ENCODE measurements at places on chromosomes 11 and 22.
A peak's percentile ranks its signal among the peaks of the same experiment; 100 is the strongest.

GRCh38 chr11:73249304-73249703, 22.8 kb upstream of the P2RY6 start:
- no peak for DNase-seq

DNA sequence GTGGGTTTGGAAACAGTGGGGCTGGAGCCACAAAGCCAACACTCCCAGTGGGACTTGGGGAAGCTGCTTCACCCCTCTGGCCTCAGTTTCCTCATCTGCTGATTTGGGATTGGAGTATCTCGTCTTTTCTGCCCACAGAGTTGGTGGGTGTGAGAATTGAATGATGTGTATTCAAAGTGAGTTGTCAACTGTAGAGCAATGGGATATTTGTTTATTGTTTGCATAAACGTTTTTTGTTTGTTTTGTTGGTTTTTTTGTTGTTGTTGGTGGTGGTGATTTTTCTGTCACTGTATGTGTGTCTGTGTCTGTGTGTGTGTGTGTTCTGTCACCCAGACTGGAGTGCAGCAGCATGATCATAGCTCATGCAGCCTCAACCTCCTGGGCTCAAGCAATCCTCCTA, 542.0 kb downstream of the MIAT start:
- no peak for DNase-seq

GRCh38 chr11:44556735-44557409, 8.6 kb upstream of the CD82 start:
- peak; percentile 73 for DNase-seq

GRCh38 chr22:49317369-49317768, 510.3 kb downstream of the BRD1 start:
- no peak for DNase-seq

- no peak for DNase-seq
Observed at GRCh38 chr22:44029069-44029468, 5.0 kb downstream of the PARVB start.

Measured in activated CD8-positive, alpha-beta memory T cell treated with anti-CD3 and anti-CD28 coated beads, Interleukin-2, amount 50 U/mL, for 4 hours (primary cell).